ENCODE measurements at places on chromosomes 5 and 9. TPM values are rescaled to one million over a fixed set of nuclear protein-coding genes. Genes with fewer than 3 reads are reported as not detected.

GRCh38 chr9:115671236-115671962, 482.2 kb upstream of the PAPPA start:
- DNase-seq, result no peak

GRCh38 chr9:101562966-101563365, 29.3 kb downstream of the RNF20 start:
- DNase-seq, result no peak

GRCh38 chr9:70525519-70525918, 111.1 kb upstream of the KLF9 start:
- DNase-seq, result no peak

PDLIM4 gene
- total RNA-seq, result 14.3 TPM

DNA sequence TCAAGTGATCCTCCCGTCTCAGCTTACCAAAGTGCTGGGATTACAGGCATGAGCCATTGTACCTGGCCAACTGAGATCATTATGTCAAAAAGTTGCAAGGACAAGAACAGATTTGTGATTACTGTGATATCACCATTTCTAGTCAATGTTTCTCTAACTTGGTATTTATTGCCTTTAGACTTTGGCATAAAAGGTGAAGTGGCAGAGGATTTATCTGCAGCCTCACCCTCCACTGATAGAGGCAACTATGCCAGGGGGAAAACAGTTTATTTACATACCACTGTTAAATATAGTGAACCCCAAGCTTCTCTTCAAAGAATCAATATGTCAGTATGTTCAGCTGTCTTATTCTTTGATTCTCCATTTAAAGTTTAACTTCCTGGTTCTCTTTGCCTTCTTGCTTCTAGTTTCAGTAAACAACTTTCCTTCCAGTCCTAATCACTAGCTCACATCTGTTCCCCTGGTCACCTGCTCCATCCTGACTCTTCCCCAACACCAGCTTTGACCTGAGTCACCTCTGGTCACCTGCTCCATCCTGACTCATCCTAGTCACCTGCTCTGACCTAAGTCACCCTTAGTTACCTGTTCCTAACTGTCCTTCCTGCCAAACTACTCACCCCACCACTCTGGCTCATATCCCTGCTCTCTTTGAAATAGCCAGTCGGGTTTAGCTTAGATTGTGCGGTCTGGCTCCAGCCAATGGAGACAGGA, 29.9 kb downstream of the SEMA6A start:
- no peak for DNase-seq

- DNase-seq, result no peak
Measured at GRCh38 chr9:77785341-77785740, 137.2 kb upstream of the GNA14 start.

- no peak for DNase-seq
Measured at GRCh38 chr5:155729684-155730059, 597.3 kb upstream of the SGCD start.

DNA sequence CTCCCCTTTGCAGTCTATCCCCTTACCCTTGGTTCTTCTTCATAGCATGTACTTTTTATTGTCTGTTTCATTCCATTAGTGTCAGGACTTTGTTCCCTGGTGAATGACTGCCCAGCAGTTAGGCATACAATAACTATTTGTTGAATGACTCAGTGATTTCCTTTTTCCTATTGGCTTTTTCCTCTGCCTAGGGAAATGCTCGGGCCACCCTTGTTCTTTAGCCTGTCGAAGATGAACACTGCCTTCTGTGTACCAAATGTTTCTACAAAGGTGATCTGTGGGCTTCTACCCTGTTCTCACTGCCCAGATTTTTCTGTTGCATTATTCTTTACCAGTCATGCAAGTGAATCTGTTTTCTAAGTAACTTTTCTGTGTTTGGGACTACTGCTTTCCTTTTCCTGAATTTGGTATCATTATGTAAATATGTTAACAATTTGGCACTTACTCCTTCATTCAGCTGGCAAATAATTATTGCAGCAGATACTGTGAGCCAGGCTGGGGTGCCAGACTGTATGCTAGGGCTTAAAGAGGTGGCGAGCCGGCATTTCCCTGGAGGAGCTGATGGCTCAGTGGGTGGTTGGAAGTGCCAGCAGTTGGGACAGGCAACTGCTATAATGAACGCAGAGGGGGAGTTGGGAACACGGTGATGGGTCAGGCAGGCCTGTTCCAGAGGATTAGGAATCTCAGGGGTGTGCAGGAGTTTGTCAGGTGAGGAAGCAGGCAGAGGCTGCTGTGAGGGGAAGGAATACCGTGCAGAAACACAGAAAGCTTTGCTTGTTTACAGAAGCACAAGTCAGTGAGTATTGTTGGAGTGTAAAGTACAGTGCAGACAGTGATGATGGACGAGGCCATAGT, 30.6 kb downstream of the KDM4C start:
- DNase-seq, result no peak

- DNase-seq, result no peak
Measured at GRCh38 chr5:864492-865167, 13.8 kb upstream of the ZDHHC11 start.

Data from progenitor cell of endocrine pancreas (in vitro differentiated cells).